ENCODE measurements at places on chromosomes 7 and 10.

DNA sequence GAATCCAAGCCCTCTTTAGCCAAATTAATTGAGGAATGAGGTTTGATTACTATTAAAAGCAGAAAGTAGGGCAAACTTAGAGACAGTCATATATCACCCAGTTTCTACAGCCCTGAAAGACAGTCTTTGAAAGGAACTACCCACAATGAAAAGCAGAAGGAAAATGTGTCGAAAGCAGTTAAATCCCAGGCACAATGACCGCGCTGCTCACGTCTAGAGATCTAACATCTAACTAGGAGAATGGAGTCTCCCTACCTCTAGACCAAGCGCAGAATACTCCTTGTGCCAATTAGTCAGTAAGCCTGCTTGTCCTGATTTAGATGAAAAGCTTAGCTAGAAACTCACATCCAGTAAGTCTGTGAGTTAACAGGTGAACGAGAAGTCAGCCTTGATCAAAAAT, 350.0 kb downstream of the FGFR2 start:
- no peak for DNase-seq

DNA sequence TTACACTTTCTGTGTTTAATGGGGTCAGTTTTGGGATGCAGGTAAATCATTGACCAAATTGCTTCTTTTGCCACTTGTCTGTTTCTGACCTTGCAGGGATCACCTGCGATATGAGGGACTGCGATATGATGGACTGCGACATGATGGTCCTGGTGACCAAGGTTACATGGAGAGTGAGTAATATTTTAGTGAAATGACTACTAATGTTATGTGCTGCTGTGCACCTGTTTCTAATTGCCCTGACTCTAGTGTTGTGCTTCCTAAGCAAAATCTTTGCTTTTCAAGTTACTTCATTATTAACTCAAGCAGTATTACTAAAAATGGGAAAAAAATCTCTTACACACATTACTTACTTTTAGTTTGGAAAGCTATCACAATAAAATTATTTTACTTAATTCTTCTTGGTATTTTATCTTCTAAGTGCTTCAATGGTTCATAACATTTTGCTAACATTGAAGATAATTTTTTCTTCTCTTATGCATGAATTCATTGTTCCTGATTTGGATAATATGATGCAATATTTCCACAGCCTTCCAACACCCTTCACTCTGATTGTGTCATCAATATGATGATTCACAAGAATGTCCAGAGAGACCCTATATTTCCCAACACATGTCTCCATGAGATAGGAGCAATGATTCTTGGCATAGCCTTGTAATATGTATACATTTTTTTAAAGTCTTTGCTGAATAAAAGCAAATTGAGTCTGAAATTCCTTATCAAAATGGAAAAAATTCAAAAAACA, 306.2 kb upstream of the AKR1E2 start:
- no peak for DNase-seq

GRCh38 chr10:121049489-121049888, 198.3 kb downstream of the WDR11 start:
- no peak for DNase-seq

DNA sequence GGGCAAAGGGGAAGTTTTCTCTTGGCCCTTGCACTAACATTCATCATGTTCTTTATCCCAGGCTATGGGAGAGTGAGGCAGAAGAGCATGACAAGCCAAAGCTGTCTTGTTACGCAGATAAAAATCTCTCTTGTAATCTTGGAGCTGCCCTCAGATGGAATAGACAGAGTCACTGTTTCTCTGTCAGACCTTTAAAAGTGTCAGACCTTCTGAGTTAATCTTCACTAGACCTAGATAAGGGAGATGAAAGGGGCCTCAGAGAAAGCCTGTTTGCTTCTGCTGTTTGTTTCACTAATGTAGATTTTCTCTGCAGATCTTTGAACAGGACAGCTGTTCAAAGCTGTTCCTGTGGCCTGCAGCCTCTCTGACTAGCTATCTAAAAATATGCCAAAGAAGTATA, 112.9 kb downstream of the KIF20B start:
- DNase-seq = no peak

GRCh38 chr10:34606890-34607289, 208.2 kb downstream of the PARD3 start:
- DNase-seq = no peak

- no peak for DNase-seq
These were observed 27.9 kb downstream of the ZEB1 start for GRCh38 chr10:31346953-31347352.

- DNase-seq = no peak
These were observed at the start of gene TMEM273 for GRCh38 chr10:49187950-49188761. TSS of gene TMEM273 (minus strand) at chr10:49188391. CDS start at chr10:49188336, 55 bp downstream.

DNA sequence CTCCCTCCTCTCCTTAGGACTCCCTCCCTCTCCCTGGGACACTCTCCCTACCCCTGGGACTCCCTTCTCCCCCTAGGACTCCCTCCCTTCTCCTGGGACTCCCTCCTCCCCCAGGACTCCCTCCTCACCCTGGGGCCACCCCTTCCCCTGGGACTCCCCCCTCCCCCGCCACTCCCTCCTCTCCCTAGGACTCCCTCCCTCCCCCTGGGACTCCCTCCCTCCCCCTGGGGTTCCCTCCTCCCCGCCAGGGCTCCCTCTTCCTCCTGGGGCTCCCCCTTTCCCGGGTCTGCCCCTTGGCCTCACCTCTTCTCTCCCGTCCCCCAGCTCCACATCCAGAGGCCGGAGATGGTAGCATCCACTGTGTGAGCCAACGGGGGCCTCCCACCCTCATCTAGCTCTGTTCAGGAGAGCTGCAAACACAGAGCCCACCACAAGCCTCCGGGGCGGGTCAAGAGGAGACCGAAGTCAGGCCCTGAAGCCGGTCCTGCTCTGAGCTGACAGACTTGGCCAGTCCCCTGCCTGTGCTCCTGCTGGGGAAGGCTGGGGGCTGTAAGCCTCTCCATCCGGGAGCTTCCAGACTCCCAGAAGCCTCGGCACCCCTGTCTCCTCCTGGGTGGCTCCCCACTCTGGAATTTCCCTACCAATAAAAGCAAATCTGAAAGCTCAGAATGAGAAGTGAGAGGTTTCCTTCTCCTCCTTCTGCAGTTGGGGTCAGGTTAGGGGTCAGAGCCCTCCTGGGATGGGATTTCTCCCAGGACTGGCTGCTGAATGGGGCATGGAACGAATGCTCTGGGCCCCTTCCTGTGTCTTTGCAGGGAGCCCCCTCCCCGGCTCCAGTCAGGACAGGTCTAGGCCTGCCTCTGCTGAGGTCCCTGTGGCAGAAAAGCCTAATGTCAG, 1.4 kb upstream of the MUC17 start:
- no peak for DNase-seq

DNA sequence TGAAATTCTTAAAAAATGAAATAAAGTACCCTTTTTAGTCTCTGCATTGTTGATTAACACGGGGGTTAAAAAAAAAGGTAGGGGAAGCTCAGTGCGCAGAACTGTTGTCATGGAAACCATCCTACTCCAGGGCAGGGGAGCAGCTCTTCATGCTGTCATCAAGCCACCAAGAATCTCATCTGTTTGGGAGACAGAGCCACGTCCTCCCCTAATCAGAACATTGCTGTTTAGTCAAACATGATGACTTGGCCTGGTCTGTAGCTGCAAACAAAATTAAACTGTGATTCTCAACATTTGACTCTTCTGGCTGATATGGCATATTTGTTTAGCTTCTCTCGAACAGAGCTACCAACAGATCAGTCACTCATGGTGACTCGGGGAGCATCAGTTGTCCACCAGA, 254.4 kb upstream of the KLF14 start:
- DNase-seq = peak; percentile 31

- DNase-seq = peak; percentile 1
These were observed 147.7 kb downstream of the UBE2H start for GRCh38 chr7:129804890-129805719.

GRCh38 chr10:59954296-59954695, 47.9 kb upstream of the CCDC6 start:
- DNase-seq = no peak

- DNase-seq = no peak
These were observed 6.4 kb upstream of the ORAI2 start for GRCh38 chr7:102427019-102427405.

GRCh38 chr10:85407088-85407487, 959.5 kb downstream of the GRID1 start:
- no peak for DNase-seq

- DNase-seq = no peak
These were observed 4.5 kb downstream of the SAP25 start for GRCh38 chr7:100568896-100569844.

- DNase-seq = no peak
These were observed 62.1 kb upstream of the PRKAR2B start for GRCh38 chr7:106982415-106982814.

GRCh38 chr7:1192171-1192676, 32.2 kb upstream of the ZFAND2A start:
- DNase-seq = peak; percentile 67

GRCh38 chr7:78072201-78072590, 273.6 kb downstream of the PHTF2 start:
- DNase-seq = no peak

DNA sequence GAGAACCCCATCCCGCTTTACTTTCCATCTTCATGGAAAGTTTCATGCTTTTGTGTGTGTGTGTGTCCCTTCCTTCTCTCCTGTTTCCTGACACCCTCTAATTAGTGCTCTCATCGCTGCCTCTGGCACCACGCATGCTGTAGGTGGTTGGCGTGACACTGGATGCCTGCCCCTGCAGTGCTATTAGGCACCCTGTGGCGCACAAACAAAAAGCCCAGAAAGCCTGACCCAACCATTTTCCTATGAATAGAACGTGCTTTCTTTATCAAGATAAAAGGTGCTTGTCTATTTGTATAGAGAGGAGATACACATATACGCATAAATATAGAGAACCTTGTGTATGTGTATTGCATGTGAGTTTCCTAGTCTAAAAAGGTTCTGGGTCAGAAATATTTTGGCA, 120.8 kb upstream of the CDCA7L start:
- DNase-seq = no peak

GRCh38 chr10:61896854-61897661, 4.4 kb upstream of the ARID5B start:
- peak; percentile 56 for DNase-seq

DNA sequence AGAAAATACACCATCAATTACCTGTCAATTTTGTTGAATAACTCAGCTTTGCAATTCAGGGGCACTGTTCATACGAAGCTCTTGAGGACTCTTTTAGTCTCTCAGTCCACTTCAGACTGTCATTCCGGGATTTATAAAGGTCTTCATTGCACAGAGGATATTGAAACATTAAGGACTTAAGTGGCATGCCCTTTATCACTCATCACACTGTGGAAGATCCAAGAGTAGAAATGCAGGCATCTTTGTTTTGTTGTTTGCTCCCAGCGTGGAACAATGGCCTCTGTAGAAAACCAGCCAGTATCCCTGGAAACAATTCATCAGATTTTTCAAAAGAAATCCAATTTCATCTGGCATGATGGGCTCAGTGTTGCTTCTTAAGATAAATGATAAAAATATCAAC, 66.3 kb upstream of the LRGUK start:
- no peak for DNase-seq

- no peak for DNase-seq
These were observed 81.4 kb upstream of the LAMB4 start for GRCh38 chr7:108211382-108212201.

GRCh38 chr10:71467161-71467560, 70.4 kb downstream of the CDH23 start:
- no peak for DNase-seq

- DNase-seq = no peak
These were observed 24.8 kb downstream of the TBATA start for GRCh38 chr10:70760271-70760787.

GRCh38 chr10:69409176-69409495, 7.6 kb downstream of the TACR2 start:
- DNase-seq = no peak

GRCh38 chr10:121078672-121079102, 227.5 kb downstream of the WDR11 start:
- no peak for DNase-seq

DNA sequence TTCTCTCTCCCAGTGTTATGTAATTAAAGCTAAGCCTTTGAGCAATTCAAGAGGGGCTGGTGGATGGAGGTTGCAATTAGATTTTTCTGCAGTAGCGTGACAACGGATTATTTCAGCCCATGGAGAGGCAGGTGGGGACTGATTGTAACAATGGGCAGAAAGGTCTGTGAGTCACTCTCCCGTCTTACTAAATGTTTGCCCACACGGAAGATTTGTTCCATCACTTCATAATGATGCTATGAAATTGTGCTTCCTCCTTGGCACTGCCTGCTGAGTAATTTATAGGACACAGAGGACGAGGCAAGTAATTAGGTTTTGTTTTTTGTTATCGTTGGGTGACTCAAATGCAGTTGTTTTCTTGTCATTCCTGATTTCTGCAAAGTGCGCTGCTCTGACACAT, 594.5 kb upstream of the DPP6 start:
- no peak for DNase-seq

DNA sequence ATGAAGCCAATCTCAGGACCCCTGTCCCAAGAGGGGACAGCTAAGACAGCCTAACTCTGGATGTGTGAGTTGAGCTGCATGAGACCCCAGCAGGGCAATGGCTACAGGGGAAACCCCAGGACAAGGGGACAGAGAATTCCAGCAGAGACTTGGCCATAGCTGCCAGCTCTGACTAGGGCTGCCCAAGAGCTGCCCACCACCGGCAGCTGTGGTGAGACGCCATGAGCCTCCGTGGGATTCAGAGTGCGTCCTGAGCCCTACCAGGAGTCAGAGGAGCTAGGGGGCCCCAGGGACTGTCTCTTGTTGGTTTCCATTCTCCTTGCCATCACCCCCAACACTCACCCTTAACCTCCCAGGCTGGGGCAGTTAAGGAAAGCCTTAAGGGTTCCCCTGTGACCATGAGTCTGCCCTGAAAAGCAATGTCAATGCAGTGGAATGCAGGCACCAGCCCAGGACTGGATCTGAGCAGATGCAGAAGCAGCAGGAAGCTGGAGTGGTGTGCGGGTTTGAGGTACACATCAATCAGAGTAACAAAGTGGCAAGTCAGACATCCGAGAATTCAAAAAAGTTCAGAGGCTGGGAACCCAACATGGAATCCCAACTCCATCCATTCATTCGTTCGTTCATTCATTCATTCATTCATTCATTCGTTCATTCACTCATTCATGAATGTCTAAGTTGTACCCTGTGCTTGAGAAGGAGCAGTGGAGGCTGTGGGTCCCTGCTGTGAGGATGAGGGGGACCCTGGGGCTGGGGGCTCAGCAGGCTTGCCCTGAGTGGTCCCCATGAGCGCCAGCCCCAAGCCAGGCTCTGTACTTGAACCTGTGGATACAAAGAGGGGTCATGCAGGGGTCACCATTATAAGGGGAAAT, 52.9 kb downstream of the C10orf120 start:
- DNase-seq = no peak

DNA sequence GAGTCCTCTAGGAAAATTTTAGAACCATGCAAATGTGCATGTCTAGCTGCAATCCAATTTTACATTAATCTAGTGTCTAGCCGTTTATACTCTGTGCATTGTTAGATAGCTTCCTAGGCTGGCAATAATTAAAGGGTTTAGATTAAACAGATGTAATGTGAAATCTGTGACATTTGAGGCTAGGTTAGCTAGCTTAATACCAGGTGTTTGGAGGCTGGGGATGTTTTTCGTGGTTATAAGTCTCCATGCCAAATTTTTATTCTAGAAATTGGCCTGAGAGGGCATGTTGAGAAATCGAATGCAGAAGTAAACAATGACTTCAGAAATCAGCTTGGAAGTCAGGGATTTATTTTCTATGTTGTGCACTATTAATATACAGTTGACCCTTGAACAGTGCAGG, 94.2 kb downstream of the ST7 start:
- no peak for DNase-seq

GRCh38 chr10:89645742-89646172, 715 bp upstream of the PANK1 start:
- no peak for DNase-seq
